ENCODE measurements at places on chromosomes 2 and 18. TPM values are rescaled to one million over a fixed set of nuclear protein-coding genes. Genes with fewer than 3 reads are reported as not detected.
A peak's percentile ranks its signal among the peaks of the same experiment; 100 is the strongest.

GRCh38 chr2:69969126-69969983 lies 7.9 kb upstream of the ASPRV1 start:
- H3K27ac ChIP-seq: no peak overlapping the region
- H3K36me3 ChIP-seq: no peaks in the 10 kb centered on the region
- peaks cover 16% of the 10 kb centered on the region for H3K4me1 ChIP-seq
- H3K27me3 ChIP-seq: no peaks in the 10 kb centered on the region

DNA sequence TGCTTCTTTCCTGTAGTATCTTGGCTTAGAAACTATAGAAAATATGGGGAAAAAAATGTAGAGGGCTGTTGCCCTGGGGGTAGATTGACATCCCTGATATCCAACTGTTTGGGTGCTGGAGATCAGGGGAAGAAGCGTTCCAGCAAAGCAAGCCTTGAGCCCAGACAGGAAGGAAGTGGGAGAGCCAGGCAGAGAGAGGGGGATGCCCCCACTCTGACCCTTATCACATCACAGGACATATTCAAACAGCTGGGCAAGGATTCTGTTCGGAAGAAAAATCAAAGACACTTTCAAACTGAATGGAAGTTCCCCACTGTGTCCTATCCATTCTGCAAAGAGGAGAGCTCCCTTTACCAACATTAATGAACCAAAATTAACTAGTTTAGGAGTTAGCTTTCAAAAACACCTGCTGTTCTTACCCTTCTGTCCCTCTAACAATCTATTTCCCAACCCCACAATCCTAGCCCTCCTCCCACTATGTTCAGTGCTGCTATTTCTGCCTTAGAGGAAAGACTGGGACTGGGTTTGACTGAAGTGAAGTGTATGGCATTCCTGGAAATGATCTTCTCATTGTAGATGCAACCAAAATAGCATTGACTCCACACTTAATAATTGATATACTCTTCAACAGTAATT lies 16.9 kb upstream of the KCNG3 start:
- H3K36me3 ChIP-seq: no peaks in the 10 kb centered on the region
- peaks cover 22% of the 10 kb centered on the region for H3K4me1 ChIP-seq
- DNase-seq: no peak
- peak overlapping the region; percentile 18 for H3K27ac ChIP-seq
- H3K27me3 ChIP-seq: no peaks in the 10 kb centered on the region

- H3K4me3 ChIP-seq: no peak overlapping the region
- no peaks in the 10 kb centered on the region for H3K27me3 ChIP-seq
- H3K4me1 ChIP-seq: no peaks in the 10 kb centered on the region
- no peaks in the 10 kb centered on the region for H3K36me3 ChIP-seq
Observed at GRCh38 chr18:79662034-79662433, 17.6 kb upstream of the CTDP1 start.

Gene TLX2
- 0.19 TPM for total RNA-seq

Gene FOXD4L1
- total RNA-seq: 0.24 TPM

Gene RAPH1
- total RNA-seq: 2.4 TPM

Gene LAMA3
- total RNA-seq: 8.9 TPM

Measured in thymus (tissue), 14 donors.